ENCODE measurements at places on chromosomes 2 and 18.

- no peak for DNase-seq
Measured at GRCh38 chr2:237152361-237152760, 66.7 kb downstream of the COPS8 start.

DNA sequence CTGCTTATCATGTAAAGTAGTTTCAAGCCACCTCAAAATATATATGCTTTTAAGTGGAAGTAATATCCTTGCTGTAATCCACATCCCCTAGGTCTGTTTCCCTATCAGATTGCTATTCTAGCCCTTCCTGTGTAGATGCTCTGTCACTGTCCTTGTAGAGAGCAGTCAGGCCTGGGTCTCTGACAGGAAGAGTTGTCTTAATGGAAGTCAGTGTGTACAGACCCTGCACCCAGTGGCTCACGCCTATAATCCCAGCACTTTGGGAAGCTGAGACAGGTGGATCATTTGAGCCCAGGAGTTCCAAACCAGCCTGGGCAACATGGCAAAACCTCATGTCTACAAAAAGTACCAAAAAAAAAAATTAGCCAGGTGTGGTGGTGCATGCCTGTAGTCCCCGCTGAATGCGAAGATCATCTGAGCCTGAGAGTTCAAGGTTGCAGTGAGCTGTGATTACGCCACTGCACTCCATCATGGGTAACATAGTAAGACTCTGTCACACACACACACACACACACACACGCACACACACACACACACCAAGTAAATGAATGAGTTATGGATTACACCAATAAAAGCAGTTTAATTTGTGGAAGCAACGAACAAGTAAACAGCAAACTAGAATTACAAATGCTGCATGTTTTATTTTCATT is 70.2 kb upstream of the DSC1 start:
- DNase-seq = no peak

DNA sequence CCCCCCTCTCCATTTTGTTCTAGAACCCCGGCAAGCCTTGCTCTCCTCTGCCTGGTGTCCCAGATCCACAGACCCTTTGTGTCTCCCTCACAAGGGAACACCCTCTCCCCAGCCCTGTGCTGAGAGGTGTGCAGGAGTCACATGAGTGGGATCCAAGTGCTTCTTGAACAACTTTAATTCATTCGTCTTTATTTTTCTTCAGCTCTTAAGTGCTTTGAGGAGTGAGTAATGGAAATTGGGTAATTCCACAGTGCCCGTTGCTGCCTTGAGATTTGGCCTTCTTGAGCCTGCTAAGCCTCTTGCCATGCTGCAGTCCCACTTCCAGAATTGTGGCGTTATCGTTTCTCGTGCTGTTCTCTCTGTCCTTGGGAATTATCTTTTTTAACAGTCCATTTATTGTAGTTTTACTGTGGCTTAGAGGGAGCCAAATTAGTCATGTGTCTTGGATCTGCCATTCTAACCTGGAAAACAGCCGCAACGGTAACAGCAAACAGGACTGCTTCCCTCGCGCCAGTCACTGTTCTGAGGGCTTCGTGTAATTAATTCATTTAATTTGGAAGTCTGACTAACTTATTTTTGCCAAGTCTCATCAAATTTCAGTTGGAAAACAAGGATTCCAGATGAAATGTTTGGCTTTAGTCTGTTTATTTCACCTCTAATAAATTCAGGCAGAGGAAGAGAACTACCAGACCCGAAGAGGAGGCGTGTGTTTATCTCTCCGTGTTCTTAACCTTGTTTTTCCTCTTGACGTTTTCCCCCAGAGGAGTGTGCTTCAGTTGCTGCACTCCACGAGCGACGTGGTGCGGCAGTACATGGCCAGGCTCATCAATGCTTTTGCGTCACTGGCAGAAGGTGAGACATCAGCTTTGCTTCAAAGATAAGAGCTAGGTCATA is 72.0 kb downstream of the ARMC9 start:
- no peak for DNase-seq

DNA sequence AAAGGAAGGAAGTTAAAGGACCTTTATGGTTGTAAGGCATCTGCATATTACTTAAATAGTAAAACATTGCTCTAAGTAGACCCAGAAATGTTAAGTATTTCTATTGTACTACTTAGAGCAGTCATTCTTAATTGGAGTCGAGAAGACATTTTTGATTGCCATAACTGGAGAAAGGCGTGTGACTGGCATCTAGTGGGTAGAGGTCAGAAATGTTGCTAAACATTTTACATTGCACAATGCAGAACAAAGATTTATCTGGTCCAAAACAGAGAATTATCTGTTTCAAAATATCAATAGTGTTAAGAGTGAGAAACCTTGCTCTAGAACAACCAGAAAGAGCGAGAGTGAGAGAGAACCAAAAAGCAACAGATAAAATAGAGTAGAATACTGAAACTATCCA is 23.3 kb upstream of the ROCK1 start:
- DNase-seq = no peak

DNA sequence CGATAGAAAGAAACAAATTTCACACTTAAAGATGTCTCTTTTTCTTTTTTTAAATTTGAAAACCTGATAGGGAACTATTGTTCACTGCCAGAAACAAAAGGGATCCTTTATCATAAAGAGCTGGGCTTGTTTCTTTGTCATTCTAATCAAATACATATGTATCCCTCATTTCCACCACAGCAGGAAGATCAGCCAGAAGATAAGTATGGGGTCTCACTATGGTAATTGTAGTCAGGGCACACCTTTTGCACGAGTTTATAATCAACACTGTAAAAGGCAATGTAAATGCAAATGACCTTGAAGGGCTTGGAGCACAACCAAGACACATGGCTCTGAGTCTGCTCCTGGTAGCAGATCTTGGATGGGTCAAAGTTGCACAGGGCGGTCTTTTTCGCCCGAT is 109.5 kb downstream of the NXPH2 start:
- DNase-seq = no peak

DNA sequence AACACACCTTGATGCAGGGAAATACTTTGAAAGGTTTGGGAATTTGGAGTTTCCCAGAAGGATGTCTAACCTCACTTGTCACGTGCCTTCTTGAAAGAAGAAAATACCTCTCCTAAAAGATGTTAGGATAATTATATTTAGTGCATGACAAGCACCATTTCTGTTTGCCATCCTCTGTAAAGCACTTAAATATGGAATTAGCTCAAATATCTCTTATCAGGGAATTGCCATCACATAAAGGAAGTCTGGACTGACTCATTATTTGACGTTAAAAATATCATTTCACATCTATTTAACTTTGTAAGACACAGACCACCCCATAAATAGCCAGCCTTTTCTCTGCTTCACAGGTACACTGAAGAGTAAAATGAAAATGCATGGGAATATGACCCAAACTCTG is 140.1 kb downstream of the STK39 start:
- DNase-seq = no peak

DNA sequence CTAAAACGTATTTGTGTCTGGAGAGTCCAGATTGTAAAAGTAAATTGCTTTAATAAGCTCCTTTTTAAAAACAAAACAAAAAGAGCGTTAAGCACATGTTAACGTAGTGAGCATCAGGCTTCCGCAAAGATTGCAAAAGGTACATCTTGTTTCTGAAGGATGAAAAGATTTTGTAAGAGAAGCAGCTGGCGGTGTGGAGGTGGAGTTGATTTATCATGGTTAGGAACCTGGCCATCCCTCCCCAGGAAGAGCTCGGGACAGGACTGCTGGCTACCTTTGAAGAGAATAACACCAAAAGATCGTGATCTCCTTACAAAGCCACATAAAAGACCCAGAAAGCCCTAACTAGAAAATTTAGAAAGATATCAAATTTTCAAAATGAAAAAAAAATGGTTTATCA is 132.2 kb downstream of the DNER start:
- no peak for DNase-seq

GRCh38 chr2:23425885-23426262 is 40.9 kb downstream of the KLHL29 start:
- no peak for DNase-seq

DNA sequence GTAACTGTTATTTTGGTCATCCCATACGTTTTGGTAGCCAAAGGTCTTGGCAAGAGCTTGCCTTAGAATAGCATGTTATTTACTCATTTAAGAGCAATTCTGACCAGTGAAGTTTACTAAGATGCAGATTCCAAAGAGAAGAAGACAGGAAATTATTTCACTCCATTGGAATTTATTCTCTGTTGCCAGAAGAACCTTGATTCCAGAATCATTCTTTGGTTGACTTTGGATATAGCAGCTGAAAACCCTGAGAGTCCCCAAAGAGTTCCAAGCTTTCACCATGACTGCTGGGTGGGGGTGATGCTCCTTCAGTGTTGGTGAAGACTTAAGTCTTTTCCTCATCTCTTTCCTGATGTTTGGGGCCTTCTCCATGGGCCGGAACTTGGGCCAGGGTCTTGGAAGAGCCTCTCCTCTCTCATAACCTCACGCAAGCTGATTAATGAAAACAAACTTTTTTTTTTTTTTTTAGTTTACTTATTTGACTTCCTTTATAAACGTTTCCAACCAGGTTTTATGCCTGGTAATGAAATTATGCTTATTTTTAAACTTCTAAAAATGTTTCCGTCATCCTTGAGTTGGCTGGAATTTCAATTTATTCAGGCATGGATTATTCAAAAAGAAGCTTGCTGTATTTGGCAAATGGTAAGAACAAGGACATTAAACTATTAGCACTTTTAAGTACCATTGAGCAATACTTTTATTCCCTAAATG is 192.0 kb downstream of the MTX2 start:
- no peak for DNase-seq

GRCh38 chr2:69685321-69686048 is 41.9 kb upstream of the AAK1 start:
- no peak for DNase-seq

- no peak for DNase-seq
Measured at GRCh38 chr18:42328931-42329330, 373.9 kb downstream of the PIK3C3 start.

- no peak for DNase-seq
Measured at GRCh38 chr2:235050980-235051351, 99.1 kb downstream of the SH3BP4 start.

GRCh38 chr2:237883951-237884446 is 24.6 kb downstream of the RAMP1 start:
- DNase-seq = no peak

DNA sequence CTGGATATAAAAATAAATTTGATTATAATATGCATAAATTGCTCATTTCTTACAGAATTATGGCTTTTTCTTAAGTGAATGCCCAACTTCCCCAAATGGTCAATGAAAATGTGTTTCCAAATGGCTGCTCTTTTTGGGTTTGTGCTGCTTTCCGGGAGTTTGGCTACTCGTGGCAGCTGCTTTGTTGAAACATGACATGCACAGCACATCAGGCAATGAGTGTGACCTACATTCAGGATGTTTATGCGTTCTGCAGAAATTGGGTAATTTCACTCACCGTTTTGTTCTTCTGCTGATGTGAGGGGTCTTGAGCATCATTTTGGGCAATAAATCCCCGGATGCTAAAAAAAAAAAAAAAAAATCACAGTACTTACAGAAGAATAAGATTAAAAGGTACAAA is 825.0 kb upstream of the KLHL29 start:
- DNase-seq = no peak

DNA sequence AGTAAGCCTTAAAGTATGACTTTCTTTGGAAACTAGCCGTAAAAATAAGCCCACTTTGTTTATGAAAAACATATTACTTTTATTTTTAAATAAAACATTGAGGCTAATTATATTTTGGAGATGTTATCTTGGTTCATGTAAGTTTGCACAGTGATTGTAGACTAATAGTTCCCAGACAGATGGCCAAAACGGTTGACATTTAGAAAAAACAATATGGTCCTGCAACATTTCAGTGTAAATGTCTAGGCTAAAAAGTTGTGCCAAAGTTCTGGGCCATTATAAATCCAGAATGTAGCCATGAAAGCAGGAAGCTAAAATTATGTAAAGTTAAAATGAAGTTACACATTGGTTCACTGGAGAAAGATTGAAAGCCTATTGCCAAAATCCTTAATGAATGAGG is 43.6 kb downstream of the SLC5A7 start:
- DNase-seq = no peak

- no peak for DNase-seq
Measured at GRCh38 chr18:22257022-22257543, 87.7 kb downstream of the GATA6 start.

DNA sequence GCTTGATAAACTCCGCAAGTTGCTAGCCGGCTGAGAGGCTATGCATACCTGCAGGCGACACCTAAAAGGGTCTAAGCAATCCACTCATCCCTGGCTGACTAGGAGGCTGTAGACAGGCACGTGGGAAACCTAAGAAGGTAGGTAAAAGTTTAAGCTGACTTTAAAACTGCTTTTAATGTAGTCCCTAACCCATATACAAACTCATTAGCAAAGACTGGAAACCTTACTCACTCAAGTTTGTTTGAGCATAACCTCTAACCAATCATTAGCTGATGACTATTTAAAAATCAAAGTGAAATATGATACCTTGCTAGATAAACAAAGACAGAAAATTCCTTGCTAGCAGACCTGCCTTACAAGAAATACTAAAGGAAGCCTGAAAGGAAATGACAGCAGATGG is 106.4 kb downstream of the EXOC6B start:
- no peak for DNase-seq

DNA sequence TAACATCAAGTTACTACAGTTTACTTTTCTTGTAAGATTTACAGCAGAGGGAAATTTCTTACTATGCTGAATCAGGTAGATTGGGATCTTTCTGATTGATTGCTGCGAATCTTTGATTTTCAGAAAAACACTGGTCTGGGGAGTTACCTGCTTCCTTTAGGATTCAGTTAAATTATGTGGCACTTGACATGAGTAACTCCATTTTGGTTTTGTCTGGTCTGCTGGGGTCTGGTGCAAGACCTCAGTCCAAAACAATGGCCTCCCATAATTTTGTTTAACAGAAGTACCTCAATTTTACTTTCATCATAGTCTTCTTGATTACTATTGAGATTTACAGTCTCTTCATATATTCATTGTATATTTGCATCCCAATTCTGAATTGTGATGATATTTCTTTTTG is 775.5 kb downstream of the TRIB2 start:
- DNase-seq = no peak

DNA sequence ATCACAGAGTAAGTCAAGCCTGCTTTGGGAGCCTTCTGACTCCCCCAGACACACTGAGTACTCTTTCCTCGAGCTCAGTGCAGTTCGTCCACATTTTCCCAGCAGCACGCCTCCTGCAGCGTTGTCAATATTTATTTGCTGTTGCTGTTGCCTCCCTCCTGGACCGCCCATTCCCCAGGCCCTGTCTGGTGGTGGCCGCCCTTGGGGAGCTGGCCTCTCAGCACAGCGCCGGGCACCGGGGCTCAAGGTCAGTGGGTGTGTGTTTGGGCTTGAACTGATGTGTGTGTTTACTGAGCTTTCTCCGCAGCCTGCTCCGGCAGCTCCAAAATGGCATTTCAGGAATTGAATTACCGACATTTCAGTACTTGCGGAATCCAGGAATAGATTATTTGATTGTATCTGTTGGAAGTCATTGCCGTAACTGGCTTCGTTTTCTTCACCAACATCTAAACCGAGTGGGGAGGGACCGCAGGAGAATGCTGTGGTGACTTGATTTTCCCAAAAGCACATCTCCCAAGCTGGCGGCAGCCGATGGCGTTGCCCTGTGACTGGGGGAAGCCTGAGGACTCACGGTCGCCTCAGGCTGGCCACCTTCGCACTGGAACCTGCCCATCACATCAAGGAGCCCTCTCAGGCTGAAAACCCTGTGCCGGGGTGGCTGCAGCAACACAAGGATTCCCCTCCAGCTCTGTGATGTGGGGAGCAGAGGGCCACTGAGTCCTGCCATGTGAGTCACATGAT is 66.0 kb downstream of the HPCAL1 start:
- DNase-seq = no peak
